Chondrocyte (in vitro differentiated cells): ENCODE measurements at places on chromosomes 12 and 14. TPM values are rescaled to one million over a fixed set of nuclear protein-coding genes. Genes with fewer than 3 reads are reported as not detected.

DNA sequence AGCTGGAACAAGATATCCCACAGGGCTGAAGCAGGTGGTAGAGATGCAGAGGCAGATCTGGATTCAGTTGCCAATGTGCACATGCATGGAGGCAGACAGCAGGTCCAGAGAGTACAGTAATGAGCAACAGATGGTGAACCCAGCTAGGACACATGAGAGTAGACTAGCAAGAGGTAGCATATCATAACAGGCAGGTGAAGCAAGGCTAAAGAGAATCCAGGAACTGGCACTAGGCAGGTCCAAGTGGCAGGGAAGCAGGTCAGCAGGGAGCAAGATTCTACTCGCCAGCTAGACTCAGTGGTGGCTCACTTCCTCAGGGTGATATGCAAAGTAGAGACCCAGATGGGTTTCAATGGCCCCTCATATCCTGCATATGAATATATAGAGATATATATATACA is 15.3 kb upstream of the MYF6 start:
- no peak overlapping the region for H3K27ac ChIP-seq
- no peak overlapping the region for H3K4me3 ChIP-seq
- H3K36me3 ChIP-seq, result no peaks in the 10 kb centered on the region
- DNase-seq, result no peak

TMEM116 gene
- 8.4 to 11.0 TPM (median 9.8 TPM) in 3 replicates for total RNA-seq

EIF2S3B gene
- total RNA-seq, result 0.56 to 1.5 TPM (median 1.3 TPM) in 3 replicates

DNA sequence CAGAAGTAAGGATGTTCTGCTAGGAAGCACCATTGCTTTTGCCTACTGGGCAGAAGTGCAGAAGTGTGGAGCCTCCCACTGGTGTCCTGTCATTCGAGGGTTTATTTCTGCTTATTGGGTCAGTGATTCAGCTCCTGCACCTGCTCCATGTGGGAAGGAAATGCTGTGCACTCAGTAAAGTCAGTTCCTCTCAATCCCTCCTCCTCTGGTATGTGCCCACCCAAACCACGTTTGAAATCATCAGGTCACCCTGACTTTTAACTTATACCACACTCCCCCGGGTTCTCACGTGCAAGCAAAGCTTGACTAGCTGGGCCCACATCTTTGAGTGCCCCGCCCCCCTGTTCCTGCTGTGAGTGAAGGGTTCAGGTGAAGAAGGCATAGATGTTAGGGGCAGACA is 223.7 kb downstream of the CHST11 start:
- H3K4me3 ChIP-seq, result no peak overlapping the region
- no peaks in the 10 kb centered on the region for H3K36me3 ChIP-seq
- H3K27me3 ChIP-seq, result no peaks in the 10 kb centered on the region

DNA sequence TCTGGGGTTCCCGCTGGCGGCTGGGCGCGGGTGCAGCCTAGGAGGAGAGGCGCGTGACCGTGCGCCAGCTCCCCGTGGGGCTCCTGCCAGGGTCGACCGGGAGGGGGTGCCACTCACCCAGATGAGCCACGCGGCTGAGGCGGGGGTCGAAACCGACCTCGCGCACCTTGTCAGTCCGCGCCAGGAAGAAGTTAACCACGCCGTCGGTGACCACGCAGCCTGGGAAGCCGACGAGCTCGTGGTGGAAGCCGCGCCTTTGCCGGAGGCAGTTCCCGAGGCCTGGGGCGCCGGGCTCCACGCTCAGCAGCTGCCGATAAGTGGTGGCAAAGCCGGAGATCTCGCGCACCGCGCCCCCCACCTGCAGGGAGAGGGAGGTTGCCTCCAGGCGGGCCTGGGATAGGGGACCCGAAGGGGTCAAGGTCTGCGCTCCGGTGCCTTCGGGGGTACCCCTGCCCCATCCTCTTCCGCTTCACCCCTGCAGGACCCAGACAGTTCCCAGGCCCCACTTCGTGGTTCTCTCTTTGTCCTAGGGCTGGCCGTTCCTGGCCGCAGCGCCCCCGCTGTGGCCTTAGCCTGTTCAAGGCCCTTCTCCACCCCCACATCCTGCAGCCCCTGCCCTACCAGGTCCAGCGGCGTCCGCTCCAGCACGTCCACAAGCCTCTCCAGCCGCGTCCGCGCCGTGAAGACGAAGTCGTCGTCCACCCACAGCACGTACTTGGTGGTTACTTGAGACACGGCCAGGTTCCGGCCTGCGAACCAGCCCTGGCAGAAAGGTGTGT is 5.3 kb downstream of the B4GALNT1 start:
- peaks cover 8% of the 10 kb centered on the region for H3K4me1 ChIP-seq
- H3K36me3 ChIP-seq, result peaks cover 22% of the 10 kb centered on the region
- peak; percentile 93 for DNase-seq
- H3K4me3 ChIP-seq, result no peak overlapping the region
- H3K27ac ChIP-seq, result no peak overlapping the region

GRIP1 gene
- 5.0 to 10.1 TPM (median 7.8 TPM) in 3 replicates for total RNA-seq

GRCh38 chr12:96195845-96196451 is 1.8 kb downstream of the ELK3 start:
- peak overlapping the region; percentile 95 for H3K27ac ChIP-seq
- DNase-seq, result no peak
- no peaks in the 10 kb centered on the region for H3K36me3 ChIP-seq
- peak overlapping the region; percentile 92 for H3K4me3 ChIP-seq
- H3K4me1 ChIP-seq, result peaks cover 41% of the 10 kb centered on the region
- H3K27me3 ChIP-seq, result no peaks in the 10 kb centered on the region
